ENCODE measurements at places on chromosomes 4 and X. TPM values are rescaled to one million over a fixed set of nuclear protein-coding genes. Genes with fewer than 3 reads are reported as not detected.

UGT2B11 gene
- not detected for total RNA-seq

PAK3 gene
- total RNA-seq, result 0.13 TPM

VCX2 gene
- total RNA-seq, result not detected

SYP gene
- total RNA-seq, result 5.5 TPM

DNA sequence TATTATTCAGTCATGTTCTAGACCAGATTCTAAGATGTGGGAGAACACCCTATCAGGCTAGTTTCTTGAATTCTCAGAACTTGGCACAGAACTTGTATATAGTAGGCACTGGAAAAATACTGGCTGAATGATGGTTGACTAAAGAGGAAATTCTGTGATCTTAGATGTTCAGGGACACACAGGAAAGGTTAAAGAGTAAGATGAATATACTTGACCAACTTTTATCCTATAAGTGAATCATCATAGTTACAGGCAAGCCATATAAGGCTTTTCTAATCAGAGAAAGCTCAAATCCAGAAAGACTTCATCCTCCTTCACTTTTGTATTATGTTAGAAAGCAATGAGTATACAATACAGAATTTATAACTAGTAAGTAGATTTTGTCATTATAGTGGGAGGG is 53.8 kb downstream of the SEPTIN11 start:
- DNase-seq, result no peak

DNA sequence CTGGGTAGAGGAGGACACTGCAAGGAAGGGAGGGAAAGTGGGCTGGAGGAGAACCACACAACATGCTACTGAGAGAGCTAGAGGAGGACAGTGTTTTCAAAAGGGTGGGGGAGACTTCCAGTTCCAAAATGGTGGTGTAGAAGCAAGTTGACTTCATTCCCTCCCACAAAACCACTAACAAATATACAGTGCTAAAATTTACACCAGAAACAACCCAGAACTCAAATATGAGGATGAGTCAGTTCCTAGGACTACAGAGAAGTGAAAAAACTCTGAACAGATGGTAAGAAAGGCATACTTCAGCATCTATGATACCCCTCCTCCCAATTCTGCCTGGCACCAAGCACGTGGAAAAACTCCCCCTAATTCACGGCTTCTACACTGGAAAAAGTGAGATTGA is 9.8 kb downstream of the AADAT start:
- no peak for DNase-seq

GRCh38 chrX:149493567-149494562 is 11.2 kb downstream of the IDS start:
- DNase-seq, result no peak

DNA sequence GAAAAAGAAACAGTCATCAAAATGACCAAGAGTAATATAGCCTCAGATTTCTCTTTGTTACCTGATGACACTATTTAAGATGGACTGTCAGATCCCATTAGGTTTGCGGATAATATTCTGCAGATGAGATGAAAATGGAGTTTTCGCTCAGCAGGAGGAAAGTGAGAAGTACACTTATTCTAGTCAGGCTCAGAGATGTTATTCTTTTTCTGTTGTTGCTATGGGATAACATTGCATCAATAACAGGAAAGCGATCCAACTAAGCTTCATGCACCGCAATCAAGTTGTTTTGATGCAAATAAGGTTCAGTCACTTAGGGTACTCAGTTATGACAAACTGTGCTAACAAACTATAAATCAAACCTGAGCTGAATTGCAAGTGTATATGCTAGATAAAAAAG is 415.0 kb downstream of the CCSER1 start:
- no peak for DNase-seq

DNA sequence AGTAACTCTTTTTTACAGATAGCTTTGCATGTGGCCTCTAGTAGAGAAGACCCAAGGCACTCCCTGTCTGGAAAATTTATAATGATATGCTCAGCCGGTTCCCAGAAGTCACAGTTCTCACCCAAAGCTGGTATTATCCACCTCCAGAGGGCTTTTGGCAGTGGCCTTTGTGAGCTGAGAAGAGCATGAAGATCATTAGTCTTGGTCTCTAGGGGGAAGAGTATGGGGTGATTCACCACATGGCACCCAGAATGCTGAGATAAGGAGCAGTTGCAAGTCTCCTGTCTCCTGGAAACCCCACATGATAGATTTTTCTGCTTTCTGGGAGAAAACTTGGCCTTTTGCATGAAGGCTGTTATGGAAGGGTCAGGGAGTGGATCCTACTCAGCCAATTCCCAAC is 75.4 kb upstream of the PRPS1 start:
- no peak for DNase-seq

DNA sequence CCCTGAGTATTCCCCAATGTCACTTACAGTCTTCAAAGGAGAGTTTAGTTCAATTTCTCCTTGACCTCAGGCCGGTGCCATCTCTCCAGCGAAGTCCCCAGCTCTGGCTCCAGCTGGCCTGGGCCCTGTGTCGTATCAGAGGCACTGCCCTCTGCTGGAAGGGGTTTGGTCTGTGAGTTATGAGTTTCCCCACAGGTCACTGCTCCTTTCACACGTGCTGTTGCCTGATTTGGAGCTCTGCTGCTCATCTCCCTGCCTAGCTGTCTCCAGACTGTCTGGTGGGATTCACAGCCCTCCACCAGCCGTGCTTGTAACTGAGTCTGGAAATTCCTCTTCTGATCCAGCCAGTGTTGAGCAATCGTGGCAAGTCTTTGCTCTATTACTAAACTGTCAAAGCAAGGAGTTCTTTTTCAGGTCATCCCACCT is at the start of gene RAP2C:
Gene RAP2C, minus strand, starts transcription at position 105 of the 426 bp plus-strand sequence. CDS start 2,179 bp downstream, outside the sequence.
- peak; percentile 70 for DNase-seq

- no peak for DNase-seq
Measured at GRCh38 chr4:81084029-81084428, 53.5 kb downstream of the BMP3 start.

Data from Peyer's patch (tissue), 4 donors.